ENCODE measurements at places on chromosomes 3 and 15. TPM values are rescaled to one million over a fixed set of nuclear protein-coding genes. Genes with fewer than 3 reads are reported as not detected.

The NME9 gene
- 0.43 TPM for total RNA-seq

The SLC22A13 gene
- 0.18 TPM for total RNA-seq

The NEDD4 gene
- total RNA-seq = 11.0 TPM

DNA sequence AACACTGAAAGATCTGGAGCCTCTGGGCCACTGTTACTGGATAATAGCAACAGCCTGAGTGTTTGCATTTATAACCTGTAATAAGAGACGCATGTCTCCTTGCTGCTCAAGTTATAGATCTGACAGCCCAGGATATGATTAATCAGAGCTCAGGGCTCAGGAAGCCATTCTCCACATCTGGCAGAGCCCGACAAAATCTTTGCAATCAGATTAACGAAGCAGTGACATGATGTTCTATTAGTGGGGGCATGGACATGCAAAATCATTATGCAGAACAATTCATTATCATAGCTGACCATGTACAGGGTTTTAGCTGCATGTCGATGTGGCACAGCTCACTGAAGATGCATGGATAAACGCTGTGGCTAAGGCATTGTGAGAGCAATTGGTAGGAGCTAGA is 730.3 kb downstream of the ZNF385D start:
- DNase-seq = no peak

GRCh38 chr15:77607894-77608261 is 24.8 kb downstream of the LINGO1 start:
- no peak for DNase-seq

- DNase-seq = no peak
Observed at GRCh38 chr3:68448510-68449383, 483.6 kb downstream of the TAFA4 start.

DNA sequence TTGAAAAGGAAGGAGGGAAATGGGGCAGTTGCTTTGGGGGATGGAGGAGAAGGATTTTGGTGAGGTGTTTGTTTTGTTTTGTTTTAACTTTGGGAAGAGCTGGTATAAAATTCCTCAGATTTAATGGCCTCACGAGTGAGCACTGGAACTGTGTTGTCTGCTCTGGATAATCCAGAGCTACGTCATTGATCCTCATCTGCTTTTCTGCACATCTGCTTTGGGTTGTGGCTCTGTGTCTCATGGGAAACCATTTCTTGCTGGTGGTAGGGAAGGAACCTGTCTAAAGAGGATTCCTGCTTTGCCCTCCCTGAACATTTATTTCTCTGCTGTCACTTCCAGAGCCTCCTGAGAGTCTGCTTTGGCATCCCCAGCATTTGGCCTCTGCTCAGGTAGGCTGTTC is 3.1 kb downstream of the SNRK start:
- no peak for DNase-seq

GRCh38 chr3:105065895-105066839 is 300.5 kb upstream of the ALCAM start:
- DNase-seq = no peak

DNA sequence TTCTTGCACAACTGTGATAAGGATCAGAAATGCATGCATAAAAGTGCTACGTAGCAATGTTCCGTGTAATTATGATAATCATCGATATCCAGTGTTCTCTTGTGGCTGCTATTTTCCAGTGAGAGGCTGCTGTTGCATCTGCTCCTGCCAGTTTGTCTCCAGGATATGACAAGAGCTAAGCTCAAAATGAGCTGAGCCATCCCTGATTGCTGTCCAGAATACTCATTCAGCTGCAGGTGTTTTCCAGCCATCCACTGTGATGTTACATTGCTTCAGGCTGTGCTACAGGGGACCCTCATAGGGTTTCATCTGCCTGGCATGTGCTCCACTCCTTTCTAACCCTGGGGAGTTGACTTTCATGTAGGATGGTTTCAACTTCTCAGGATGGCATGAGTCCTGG is 976.0 kb downstream of the ROBO1 start:
- DNase-seq = no peak

GRCh38 chr3:67647390-67647878 is 7.0 kb downstream of the SUCLG2 start:
- DNase-seq = no peak

- no peak for DNase-seq
Observed at GRCh38 chr3:133874344-133874743, 21.3 kb downstream of the RAB6B start.

- no peak for DNase-seq
Observed at GRCh38 chr15:34759347-34759746, 4.5 kb upstream of the GJD2 start.

GRCh38 chr15:39205081-39205480 is 375.8 kb upstream of the THBS1 start:
- no peak for DNase-seq

DNA sequence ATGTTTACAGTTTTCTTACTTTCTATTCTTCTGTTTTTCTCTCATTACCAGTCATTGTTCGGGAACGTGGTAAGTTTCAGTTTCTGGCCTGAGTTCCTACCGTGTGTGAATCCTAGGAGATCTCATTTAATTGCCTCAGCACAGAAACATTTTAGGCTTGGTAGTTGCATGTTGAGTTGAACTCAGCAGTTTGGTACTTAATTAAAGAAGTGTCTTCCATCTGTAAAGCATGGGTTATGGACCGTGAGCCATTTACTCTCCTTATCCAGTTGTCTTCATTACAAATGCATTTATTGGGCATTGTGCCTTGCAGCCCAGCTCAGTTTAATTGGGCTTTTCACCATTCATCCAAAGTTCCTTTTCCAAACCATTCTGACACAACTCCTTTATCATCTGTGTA is 142.1 kb upstream of the CHRM5 start:
- DNase-seq = no peak

DNA sequence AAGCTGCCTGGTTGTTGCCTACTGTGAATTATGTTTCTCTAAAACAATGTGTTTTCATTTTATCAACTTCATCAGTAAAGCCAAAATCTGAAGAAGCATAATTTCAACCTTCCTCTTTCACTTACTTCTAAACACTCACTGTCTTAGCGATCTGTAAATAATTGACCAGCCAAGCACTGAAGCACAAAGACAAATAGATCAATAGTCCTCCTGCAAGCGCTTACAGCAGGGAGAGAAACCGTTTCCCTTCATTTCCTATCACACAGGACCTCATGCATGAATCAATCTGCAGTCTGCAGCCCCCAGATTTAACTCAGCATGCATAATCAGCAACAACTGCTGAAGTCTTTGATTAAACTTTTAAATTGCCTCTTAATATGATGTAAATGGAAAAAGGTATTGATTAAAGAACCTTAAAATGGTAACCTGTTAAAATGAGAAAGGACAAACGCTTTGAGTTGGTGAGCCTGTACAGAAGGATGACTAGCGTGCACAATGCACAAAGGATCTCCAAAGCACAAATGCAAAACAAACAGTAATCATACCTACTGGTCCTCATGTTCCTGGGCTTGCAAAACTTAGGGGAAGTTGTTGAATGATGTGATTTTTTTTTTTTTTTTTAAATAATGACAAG is 370.2 kb upstream of the ZNF385D start:
- no peak for DNase-seq

- no peak for DNase-seq
Observed at GRCh38 chr3:94307588-94307987, 244.7 kb downstream of the NSUN3 start.

DNA sequence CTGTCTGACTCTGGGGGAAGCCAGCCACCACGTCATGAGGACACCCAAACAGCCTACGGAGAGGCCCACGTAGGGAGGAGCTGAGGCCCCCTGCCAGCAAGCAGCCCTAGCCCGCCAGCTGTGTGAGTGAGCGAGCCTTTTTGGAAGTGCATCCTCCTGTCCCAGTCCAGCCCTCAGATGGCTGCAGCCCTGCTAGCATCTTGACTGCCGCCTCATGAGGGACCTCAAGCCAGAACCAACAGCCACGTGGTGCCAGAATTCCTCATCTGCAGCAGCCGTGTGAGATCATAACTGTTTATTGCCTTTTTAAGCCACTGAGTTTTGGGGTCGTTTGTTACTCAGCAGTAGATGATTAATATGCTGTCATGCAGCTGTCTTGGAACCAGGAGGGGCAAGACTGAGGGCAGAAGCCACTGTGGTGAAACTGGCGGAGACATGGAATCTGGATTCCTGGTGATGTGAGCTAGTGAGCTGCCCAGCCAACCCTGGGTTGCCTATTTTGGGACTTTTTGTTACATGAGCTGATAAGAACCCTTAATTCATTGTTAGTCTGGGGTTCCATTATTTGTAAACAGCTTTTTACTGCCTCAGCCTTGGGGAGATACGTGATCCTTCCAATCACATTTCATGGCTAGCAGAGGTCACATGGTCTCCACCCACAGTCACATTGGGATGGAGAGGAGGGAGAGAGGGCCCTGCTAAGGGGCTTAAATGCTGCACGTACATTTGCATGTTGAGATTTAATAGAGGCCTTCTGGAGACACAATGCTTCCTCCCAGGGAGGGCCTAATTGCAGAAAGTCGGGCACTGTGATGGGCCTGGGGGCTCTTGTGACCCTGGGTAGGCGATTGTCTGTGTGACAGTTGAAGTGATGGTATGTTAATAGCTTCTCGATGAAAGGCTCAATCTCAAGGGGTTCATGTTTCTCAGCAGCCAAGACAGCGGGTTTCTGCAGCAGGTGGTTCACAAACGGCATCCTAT is 73.8 kb downstream of the RPLP1 start:
- DNase-seq = no peak

DNA sequence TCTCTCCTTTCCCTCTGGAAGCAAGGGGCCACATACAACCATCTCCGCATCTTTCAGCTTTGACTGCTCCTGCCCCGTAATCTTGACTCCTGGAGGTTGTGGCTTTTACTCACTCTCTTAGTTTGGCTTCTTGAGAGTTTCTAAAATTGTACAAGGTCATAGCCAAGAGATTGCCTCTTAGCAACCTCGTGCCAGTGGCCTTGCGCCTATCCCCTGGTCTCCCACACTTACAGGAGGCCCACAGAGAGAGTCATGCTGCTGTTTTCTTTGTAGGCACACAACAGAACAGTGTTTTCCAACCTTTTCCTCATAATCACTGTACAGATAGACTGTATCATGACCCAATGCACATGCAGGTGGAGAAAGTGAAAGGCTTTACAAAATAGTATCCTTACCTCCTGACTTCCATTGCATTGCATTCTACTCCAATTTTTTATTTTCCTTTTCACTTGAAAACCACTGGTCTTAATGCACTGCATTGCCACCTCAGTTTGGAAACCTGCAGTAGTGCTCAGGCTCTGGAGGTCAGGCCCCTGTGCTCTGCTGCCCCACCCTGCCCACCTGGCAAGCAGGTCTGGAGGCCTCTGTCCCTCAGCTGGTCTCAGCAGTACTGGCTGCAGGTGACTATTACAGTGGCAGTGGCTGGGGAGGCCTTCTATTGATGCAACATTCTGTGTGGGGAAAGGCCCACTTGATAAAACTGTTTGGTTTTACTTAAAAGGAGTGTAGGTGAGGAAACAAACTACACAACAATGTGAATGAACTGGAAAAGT is 156.2 kb downstream of the DNAJB8 start:
- DNase-seq = no peak
